Stromal cell of bone marrow (primary cell): ENCODE measurements at places on chromosomes 7 and 10.
A peak's percentile ranks its signal among the peaks of the same experiment; 100 is the strongest.

- no peak for DNase-seq
Measured at GRCh38 chr10:6912424-6912823, 332.3 kb upstream of the PRKCQ start.

- DNase-seq = no peak
Measured at GRCh38 chr7:13880789-13881188, 108.7 kb downstream of the ETV1 start.

DNA sequence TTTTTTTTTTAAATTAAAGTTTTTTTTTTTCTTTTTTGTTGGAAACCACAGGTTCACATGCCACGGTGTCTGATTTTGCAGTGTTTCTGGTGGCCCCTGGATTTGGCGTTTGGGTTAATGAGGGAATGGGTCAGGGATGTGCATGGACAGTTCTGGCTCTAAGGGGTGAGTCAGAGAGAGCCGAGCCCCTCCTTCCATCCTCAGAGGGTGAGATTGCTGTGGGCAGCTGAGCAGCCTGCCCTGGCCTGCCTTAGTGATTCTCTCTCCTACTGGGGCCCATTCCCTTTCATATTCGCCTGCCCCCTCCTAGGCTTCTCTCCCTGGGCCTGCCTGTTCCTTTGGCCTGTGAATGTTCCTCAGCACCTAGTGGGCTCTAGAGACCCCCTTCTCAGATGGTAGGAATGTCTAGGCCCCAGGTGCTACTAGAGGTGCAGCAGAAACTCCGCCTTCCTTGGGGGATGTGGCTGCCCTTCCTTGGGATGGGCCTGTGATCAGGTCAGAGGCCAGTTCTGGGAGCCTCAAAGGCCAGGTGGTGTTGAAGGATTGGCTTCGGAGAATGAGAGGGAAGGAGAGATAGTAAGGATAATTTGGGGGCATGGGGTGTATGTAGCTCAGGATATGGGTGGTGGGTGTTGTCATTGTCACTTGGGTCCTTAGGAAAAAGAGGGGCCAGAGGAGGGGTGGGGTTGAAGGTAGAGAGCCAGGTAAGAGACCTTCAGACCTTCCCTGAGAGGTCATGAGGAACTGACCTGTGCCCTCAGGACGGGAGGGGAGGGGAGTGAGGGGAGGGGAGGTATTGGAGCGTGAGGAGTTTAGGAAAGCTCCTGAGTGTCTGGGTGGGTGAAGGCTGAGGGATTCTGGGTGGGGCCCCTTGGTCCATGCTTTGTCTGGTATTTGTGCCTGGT lies 19.8 kb downstream of the TSPAN14 start:
- DNase-seq = no peak

GRCh38 chr7:618539-619367 lies 99.1 kb upstream of the PDGFA start:
- DNase-seq = no peak

DNA sequence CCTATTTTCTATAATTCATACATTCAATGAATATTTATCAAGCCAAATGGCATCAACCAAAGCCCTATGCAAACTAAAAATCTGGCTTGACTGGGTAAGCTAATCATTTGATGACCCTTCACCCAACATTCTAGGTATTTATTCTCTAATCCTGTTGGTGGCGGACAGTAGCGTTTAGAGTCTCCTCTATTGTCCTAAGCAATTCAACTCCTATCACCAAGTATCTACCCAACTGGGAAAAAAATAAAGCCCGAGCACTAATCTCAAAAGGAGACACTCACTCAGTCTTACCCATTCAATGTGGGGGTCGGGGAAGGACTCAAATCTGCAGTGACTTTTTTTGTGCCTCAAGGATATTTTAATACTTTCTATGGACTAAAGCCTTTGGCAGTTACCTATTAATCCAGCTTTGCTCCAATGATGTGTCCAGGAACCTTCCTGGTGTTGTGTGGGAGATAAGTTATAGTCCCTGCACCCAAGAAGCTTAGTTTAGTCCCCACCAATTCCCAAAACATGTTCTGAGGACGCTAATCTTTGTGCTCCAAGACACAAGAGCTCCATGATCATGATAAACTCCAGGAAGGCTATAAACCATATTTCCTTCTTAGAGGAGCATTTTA lies 30.6 kb downstream of the DNMBP start:
- DNase-seq = no peak

- no peak for DNase-seq
Measured at GRCh38 chr7:63043657-63044543, 954.7 kb upstream of the ZNF722 start.

DNA sequence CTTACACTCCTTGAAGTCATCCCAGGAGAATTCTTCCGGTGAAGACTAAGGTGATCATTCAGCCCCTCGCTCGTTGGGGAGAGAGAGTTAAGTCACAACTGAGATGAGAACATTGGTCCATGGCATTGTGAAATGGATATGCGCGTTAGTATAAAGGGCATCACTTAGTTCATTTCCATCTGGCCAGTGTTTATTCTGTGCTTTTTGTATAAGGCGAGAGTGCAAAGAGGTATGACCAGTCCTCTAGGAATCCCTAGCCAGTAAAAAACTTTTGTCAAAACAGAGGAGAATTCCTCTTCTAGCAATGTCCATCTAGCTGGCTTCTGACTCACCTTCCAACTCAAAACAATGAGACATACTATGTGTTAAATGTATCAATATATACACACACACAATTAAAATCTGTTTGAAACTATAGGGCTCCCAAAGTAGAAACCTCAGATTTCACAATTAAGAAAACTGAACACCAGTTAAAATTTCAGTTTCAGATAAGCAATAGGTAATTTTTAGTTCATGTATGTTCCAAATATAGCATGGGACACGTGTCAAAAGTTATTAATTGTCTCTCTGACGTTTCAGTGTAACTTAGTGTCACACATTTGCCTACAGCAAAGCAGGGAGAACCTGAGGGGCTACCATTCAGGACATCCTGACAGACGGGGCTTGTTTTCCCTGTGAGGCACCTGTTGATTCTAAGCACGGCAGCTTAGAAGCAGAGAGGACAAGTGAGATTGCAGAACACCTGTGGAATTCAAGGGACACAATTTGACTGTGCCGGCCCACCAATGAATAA lies 158.9 kb downstream of the KLF6 start:
- DNase-seq = no peak

GRCh38 chr7:75711656-75712514 lies 26.9 kb downstream of the HIP1 start:
- DNase-seq = peak; percentile 50

DNA sequence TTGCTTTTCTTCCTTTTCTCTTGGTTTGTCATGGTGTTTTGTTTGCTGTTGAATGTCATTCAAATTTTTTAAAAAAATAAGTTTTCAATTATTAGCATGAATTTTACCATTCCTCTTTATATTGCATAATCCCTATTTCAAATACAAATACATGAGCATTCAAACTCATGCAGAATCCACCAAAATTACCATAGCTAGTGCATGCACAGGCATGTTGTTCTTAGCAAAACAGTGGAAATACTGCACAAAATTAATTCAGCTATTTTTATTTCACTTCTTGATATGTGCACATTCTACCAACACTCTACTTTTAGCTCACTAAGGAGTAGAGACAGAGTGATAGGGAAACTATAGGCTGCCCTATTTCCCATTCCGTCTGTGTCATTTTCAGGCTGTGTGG lies 670.1 kb upstream of the LRRN3 start:
- DNase-seq = no peak

DNA sequence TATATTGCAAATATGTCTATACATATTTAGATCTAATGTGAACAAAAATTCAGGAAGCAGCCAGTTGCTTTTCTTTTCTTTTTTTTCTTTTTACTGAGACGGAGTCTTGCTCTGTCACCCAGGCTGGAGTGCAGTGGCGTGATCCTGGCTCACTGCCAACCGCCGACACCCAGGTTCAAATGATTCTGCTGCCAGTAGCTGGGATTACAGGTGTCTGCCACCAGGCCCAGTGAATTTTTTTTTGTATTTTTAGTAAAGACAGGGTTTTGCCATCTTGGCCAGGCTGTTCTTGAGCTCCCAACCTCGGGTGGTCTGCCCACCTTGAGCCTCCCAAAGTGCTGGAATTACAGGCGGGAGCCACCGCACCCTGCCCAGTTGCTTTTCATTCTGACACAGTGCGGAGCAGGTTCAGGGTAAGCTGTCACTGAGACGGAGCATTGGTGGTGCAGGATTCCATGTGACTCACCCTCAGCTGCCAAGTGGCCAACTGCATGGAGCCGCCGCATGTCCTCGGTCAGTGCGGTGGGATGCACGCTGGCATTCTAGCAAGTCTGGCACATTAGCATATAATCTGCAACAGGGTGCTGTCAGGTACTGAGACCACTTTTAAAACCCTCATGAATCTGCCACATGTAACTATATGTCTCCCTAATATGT lies 362.7 kb downstream of the DNAJB6 start:
- DNase-seq = no peak

DNA sequence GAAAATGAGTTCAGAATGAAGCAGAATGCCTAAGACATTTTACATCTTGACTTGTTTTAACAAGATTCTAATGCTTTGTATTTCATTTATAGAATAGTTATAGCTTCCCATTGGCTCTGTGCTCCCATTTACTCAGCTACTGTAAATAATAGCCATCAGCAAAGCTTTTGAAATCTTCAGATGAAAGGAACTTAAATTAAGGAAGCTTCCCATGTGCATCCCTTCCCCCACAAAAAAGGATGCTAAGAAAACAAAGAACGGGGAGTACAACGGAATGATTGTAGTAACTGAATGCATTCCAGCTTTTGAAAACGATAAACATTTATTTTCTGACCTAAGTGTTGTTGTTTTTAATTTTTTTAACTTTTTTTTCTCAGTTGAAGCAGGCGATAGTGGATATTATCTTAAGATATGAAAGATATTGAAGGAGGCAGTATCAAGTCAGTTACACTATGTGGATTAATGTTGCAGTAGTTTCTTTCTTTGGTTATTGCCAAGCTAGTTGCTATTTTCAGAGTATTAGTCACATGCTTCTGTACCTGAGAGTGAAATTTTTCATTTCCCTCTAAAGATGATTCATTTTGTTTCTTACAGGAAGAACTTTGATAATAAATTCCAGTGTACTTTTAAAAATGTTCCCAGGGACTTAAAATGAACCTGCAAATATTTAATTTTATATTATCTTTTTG lies 129.2 kb downstream of the KCND2 start:
- no peak for DNase-seq

- no peak for DNase-seq
Measured at GRCh38 chr7:8639668-8640067, 206.3 kb downstream of the NXPH1 start.

DNA sequence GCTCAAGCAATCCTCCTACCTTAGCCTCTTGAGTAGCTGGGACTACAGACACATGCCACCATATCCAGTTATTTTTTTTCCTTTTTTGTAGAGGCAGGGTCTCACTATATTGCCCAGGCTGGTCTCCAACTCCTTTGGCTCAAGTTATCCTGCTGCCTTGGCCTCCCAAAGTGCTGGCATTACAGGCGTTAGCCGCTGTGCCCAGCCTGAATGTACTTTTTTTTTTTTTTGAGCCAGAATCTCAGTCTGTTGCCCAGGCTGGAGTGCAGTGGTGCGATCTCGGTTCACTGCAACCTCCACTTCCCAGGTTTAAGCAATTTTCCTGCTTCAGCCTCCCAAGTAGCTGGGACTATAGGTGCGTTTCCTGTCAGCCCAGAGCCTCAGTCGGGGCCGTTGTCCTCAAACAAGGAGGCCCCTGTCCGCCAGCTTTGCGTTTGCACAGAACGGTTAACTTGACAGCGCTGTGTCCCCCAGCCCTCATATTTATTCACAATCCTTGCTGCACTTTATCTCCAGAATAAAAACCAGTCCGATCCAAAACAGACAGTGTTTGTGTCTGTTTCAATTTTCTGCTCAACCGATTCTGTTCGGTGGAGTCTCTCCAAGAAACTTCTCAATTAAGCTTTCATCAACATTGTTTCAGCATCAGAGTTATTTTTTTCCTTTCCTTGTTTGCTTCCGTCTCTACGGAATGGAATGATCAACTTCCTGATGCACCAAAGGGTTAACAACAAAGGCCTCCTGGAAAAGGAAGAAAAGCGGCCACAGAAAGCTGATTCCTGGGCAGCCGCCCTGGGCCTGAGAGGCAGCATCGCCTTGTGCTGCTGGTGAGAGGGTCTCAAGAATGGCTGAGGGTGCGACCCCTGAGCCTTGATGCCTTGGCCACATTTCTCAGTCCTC lies 64.5 kb downstream of the PDIA4 start:
- no peak for DNase-seq

DNA sequence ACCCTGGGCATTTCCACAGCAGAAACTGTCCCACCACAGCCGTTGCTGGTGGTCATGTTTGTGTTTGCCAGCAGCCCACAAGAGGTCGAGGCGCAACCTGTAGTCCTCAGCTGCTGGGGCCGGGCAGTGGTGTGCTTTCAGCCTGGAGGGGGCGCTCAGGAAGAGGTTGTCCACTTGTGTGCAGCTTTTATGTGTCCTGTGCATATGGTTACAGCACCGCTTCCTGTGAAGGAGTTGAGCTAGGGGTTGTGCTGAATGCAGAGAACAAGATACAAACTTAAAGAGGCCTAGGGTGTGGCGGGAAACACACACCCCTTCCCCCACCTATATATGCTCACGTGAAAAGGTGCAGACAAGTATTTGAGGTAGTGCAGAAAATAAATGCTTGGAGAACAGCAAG lies 29.5 kb upstream of the PFKFB3 start:
- no peak for DNase-seq

DNA sequence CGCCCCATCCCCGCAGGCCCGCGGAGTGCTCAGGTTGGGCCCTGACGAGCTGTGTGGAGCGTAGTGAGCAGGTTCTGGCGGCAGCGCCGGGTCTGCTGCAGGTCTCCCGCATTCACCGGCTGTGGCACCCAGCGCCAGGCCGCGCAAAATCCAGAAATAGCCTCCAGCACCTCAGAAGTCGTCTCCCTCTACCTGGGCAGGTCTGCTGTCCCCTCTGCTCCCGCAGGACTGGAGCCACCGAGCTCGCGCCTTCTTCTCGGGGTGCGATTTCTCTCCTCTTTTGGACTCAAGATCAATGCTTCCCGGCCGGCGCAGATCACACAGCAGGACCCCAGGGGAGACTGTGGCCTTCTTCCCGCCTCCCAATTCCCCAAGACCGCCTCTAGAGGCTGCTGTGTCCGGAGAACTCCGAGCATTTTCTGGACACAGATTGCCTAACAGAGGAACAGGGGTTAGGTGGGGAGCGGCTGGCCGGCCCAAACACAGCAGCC lies 8.4 kb downstream of the TLX1 start:
- no peak for DNase-seq

- no peak for DNase-seq
Measured at GRCh38 chr10:111186358-111186757, 109.5 kb downstream of the ADRA2A start.

GRCh38 chr7:98930921-98931320 lies 52.6 kb downstream of the TRRAP start:
- no peak for DNase-seq

- DNase-seq = no peak
Measured at GRCh38 chr7:126411821-126412383, 840.8 kb downstream of the GRM8 start.

- no peak for DNase-seq
Measured at GRCh38 chr7:72321081-72321480, 91.1 kb downstream of the CALN1 start.
